ENCODE measurements at places on chromosomes 1 and 21.

DNA sequence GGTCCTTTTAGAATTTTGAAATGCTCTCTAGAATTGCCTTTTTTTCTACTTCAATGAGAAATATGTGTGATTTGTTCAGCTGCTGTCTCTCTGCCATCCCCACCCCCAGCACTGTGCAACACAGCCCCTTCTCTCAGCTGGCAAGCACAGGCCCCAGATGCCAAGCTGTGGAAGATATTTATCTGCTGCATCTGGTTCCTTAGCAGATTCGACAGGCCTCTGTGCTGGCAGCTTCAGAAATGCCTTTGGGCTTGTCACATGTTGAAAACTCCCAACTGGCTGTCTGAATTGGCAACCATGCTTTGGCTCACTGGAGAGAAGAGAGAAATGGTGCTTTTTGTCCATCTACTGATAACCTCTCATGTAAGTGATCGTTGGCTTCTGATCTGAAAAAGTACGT, 206.7 kb upstream of the C1orf87 start:
- DNase-seq = peak; percentile 60

GRCh38 chr1:151990856-151991198, 2.8 kb downstream of the S100A10 start:
- no peak for DNase-seq

- no peak for DNase-seq
Observed at GRCh38 chr1:226781937-226782609, 43.0 kb upstream of the ITPKB start.

DNA sequence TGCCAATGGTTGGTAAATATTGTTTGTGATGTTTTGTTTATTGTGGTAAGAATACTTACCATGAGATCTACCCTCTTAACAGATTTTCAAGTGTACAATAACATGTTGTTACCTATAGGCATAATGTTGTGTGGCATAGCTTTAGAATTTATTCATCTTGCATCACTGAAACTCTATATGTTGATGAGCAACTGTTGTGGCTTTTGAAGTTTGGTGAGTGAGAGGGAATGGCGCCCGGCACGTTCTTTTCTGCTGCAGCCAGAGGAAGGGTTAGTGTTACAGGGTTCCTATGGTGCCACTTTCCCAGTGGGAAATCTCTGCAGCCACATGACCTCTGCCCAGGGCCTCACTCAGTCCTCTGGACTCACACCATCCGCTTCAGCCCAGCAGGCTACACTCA, 342.5 kb upstream of the ADGRL2 start:
- DNase-seq = no peak
